Urinary bladder (tissue), 4 donors: ENCODE measurements at places on chromosomes 13 and 19.

DNA sequence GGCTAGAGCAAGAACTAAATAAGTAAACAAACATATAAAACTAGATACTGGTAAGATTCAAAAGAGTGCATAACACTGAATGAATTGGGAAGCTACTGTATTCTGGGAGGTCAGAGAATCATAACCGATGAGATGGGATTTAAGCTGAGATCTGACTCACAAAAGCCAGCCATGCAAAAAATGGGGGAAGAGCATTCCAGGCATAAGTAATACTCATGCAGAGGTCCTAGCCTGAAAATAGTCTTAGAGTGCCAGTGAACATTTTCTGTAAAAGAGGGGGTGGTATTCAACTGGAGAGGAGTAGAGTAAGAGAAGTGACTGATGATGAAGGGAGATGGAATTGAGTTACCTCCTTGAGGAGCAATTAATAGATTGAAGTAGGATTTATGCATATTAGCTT is 872.0 kb upstream of the GPC6 start:
- DNase-seq, result no peak

DNA sequence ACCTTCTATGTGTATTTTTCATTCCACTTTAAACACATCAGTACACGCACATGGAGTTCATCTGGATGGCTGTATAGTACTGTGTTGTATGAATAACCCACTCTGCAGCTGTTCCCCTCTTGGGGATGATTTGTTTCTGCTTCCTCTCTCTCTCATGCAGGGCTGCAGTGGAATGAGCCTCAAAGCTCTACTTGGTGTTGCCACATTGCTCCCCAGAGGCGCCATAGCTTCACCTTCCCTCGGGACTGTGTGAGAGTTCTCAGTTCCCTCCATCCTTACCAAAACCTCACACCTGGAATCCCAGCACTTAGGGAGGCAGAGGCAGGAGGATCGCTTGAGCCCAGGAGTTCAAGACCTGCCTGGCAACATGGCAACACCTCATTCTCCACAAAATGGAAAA is 28.4 kb upstream of the GPR183 start:
- no peak for DNase-seq

DNA sequence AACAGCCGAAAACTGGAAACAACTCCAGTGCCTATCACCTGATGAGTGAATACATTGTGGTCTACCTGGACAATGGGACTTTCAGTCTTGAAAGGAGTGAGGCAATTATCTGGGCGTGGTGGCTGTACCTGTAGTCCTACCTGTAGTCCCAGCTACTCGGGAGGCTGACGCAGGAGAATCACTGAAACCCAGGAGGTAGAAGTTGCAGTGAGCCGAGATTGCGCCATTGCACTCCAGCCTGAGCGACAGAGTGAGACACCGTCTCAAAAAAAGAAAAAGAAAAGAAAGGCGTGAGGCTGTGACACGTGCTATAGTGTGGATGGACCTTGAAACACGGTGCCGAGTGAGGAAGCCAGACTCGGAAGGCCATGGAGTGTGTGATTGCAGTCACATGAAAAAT is 4.1 kb upstream of the NTN5 start:
- DNase-seq, result no peak

DNA sequence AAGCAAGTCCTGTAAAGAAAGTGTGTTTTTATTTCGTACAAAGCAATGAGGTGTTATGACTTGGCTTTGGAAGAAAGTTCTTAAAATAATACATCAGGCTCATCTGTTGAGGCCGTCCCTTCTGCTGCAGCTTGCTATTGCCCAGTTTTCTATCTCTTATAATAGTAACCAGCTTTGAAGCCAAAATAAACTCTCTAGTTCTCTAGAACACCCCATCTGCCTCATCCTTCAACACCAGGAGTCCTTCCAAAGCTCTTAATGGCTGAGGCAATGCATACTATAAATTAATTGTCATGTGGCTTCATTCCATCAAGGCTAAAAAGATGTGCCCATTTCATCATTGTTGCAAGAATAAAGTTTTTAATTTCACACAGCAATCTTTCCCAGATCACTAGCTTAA is 49.4 kb upstream of the IPO5 start:
- no peak for DNase-seq

DNA sequence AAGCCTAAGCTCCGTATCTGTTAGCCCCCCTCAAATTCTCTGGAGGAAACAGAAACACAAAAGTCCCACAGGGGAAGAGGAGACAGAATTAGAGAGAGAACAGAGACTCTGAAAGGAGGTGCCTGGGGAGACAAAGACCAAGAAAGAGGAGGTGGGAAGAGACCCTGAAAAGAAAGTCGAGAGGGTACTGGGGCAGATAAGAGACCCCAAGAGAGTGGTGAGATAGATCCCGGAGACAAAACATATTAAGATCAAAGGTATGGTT is 915 bp upstream of the GRWD1 start:
- no peak for DNase-seq
